ENCODE measurements at places on chromosomes 2 and 18.

DNA sequence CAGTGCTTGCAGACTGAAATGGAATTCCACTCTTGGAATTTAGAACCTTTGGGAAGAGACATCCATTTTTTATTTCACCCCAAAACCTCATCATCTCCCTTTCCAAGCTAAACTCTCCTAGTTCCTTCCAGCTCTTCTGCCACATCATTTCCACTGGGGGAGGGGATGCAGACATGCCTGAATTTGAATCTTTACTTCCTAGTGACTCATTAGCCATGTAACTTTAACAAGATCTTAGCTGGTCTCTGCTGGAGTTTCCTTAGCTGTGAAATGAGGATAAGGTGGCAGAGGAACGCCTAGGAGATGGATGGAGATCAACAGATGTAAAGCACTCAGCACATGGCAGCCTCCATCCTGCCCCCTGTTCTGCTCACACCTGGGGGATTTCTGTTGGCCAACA lies 266.8 kb downstream of the EN1 start:
- DNase-seq, result peak; percentile 4

GRCh38 chr2:239935789-239936758 lies 89.1 kb downstream of the NDUFA10 start:
- no peak for DNase-seq

DNA sequence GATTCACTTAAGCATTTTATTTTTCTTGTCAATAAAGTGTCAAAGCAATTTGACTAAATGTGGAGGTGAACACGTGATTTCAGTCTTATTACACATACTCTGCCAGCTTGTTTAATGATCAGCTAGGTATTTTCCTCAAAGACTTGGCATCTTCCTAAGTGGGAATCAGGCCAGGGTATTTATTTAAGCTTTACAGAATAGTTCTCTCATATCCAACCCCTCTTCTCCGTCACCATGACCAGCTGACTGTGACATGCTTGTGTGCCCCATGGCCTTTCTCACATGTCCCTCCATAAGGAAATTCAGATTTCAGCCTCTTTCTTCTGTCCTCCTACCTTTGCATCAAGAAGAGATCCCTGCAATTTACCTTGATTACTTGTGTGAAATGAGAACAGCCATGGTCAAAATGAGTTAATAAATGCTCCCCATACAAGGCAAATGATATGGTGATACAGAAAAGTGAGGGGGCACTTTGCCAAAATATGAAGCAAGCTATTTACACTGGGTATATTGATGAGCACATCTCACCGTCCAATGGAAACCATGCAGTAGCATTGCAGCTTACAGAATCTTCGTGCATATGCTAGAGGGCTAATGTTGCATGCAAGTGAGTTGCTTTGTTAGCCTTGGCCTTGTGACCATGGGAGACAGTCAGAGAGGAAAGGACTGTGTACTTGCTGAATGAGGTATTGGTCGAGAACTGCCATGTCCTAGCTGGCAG lies 202.2 kb downstream of the RNF152 start:
- no peak for DNase-seq

GRCh38 chr2:156437272-156437930 lies 1.2 kb downstream of the GPD2 start:
- peak; percentile 74 for DNase-seq

- no peak for DNase-seq
These were observed 1.2 kb downstream of the TMEM200C start for GRCh38 chr18:5893956-5894610.

DNA sequence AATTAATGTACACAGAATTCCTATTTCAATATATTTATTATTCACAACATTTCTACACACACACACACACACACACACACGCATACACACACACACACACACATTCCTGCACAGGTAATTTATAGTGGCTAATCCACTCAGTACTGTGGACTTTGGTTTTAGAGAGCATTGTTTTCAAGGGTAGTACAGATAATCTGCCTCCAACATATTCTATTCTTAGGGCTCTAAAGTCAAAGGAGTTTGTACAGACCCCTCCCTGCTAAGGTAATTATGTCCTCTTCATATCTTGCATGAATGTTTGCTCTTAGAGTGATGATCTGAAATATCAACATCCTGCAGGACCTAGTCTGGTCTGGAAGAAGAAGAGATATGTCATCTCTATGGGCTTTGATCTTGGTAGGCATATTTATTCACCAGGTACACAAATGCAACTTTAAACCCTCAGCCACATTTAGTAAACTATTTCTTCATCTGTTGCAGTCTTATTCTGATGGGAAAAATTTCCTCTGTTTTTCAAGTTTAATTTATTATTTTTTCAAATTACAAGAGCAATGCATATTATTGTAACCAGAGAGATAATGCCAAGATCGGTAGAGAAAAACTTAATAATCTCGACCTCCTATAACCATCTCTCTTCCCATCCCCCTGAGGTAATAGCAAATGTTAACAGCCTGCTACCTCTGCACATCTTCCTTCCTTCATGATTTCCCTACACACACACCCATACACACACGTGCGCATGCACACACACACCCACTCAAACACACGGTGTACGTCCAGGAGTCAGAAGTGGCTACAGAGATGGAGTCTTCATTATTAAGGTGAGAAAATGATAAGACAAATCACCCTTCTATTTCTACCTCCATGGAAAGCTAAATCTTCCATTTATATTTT lies 18.3 kb upstream of the POLE4 start:
- DNase-seq, result no peak

DNA sequence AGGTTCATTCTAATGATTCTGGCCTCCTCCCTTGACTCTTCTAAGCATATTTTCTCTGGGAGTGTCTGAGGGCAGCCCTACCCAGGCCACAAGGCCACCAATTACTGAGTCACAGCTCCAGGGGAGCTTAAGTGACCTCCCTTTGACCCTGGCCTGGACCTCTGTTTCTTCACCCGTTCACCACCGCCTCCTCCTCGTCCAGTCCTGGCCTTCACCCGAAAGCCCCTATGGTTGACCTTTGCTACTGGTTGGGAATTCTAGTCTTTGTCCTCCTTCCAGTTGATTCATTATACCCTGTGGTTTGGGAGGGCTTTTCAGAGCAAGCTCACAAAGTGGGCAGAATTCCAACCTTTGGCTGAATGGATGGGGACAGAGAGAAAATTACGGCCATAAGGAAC lies 72.6 kb downstream of the NRP2 start:
- peak; percentile 71 for DNase-seq

GRCh38 chr2:36352701-36353100 lies 2.9 kb upstream of the CRIM1 start:
- peak; percentile 91 for DNase-seq
